ENCODE measurements at places on chromosomes 13 and 19.
A peak's percentile ranks its signal among the peaks of the same experiment; 100 is the strongest.

DNA sequence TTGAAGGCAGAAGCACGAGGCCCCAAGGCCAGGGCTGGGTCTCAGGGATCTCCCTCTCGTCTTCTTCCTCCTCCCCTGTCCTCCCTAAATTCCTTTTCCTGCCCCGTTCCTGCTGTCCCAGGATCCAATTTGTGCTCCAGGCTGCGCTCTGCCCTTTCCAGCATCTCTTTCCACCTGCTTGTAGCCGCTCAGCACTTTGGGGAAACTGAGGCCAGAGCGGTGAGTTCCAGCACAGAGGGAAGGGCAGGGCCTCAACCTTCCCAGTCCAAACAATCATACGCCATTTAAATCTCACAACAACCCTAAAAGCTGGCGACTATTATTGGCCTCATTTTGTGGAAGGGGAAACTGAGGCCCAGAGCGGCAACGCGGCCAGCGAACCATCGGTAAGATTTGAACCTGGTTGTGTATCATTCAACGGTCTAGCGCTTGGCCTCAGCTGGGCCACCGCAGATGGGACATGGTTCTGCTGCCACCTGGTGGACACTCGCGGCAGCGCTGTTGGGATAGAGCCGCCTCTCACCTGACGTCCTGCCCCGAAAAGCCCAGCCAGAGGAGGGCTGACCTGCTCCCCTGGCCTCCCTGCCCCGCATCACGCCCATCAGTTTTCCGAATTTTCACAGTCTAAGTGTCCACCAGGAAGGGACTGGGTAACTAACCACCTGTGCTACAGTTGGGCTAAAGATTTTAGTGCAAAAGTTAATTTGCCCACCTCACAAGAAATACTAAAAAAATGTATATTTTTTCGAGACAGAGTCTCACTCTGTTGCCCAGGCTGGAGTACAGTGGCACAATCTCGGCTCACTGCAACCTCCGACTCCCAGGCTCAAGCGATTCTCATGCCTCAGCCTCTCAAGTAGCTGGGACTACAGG lies 4.2 kb upstream of the RPL18A start:
- peak; percentile 84 for DNase-seq

DNA sequence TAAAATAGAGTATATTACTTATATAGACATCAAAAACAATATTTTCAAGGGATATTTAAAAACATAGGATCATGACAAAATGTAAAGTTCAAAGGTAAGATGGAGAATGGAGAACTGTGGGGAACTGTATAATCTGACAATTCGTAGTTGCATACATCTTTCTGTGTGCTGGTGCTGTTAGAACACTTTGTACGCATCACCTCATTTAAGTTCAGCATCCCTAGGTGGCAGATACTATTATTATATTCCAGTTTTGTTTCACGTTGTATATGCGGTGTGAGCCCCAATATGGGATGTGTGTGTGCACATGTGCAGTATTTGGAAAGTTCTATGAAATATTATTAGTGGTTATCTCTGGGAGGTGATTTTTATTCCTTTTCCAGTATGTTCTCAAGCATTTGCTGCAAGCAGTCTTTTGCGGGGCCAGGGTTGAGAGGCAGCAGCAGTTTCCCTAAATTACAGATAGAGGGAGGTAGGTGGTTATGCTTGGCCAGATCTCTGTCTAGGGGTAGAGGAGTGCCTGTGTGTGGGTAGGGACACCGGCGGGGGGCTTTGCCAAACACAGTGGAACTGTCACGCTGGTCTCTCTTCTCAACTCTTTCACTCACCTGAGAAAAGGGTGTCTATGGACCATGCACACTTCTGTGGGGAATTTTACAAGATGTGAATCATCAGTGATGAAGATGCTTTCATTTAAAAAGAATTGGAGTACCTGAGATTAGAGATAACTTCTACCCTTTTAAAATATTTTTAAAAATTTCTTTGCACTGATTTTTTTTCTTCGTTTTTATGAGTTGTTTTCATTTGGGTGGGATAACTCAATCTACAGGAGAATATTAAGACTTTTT lies 55.6 kb upstream of the ALOX5AP start:
- DNase-seq: no peak

DNA sequence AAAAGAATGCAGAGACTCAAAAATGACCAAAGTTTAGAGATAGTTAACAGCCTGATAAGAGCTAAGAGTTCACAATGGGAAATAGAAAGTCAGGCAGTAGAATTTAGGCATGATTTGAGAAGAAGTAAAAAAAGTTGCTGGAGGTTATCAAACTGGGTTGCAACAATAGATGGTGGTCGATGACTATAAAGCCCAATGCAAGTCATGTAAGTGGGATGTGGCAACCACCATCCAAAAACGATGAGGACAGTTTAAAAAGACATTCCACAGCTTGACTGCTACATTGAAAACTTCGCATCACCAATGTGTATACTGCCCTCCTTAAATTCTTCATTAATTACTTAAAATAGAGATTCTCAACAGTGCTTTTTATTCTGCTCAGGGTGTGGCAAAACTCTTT lies 19.7 kb downstream of the ELF1 start:
- DNase-seq: no peak

GRCh38 chr13:73733706-73734105 lies 400.5 kb downstream of the KLF12 start:
- no peak for DNase-seq

DNA sequence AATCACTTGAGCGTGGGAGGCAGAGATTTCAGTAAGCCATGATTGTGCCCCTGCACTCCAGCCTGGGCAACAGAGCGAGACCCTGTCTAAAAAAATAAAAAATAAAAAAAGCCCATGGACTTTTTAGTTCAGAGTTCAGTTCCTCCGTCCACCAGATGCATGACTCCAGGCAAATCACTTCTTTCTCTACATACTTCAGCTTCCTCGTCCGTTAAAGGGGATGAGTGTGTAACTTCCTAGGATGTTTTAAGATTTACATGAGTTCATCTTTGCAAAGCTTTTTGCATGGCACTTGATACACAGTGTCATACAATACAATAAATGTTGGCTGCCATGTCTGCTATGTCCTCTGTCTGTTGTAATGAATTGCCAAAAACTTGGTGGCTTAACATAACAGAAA lies 10.0 kb upstream of the FFAR2 start:
- no peak for DNase-seq

DNA sequence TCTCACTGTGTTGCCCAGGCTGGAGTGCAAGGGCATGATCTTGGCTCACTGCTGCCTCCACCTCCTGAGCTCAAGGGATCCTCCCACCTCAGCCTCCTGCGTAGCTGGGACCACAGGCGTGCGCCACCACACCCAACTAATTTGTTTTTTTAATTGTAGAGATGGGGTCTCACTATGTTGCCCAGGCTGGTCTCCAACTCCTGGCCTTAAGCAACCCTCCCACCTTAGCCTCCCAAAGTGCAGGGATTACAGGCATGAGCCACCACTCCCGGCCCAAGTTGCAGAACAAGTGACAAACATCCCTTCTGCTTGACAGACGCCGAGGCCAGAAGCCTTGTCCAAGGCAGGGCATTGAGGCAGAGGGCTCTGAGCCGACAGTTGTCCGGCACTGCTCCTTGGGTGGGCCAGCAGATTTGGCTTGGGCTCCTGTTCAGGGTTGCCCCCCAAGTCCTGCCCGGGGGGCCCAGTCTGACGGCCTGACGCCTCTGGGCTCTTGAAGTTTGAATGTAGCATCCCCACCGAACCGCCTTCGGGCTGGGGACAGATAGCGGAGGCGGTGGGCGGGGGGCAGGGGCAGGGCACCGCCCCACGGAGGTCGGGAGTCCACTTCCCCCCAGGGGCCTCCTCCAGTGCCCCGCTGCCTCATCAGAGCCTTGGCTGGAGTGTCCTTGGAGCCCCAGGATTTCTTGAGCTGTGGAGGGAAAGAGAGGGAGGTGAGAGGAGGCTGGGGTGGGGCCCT lies 5.7 kb upstream of the SPACA4 start:
- DNase-seq: no peak

DNA sequence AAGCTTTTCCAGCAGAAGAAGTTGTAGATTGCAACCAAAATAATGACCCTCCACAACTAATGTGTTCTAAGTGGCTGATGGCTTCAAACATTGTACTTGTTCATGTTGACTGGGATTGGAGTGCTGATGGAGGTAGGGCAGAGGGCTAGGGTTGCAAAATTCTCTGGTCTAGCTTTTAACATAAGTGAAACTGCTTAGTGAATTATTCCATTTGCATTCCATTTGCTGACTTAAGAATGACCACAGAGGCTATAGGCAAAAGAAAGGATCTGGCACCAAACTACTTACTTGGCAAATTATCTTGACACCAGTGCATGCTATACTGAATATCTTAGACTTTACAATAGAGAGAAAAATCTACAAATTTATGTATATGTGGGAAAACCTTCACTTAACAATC lies 287.0 kb downstream of the FGF9 start:
- DNase-seq: no peak

GRCh38 chr19:29667901-29668341 lies 2.7 kb downstream of the PLEKHF1 start:
- DNase-seq: no peak

- no peak for DNase-seq
These were observed 168.6 kb downstream of the LACC1 start for GRCh38 chr13:44048326-44048725.

DNA sequence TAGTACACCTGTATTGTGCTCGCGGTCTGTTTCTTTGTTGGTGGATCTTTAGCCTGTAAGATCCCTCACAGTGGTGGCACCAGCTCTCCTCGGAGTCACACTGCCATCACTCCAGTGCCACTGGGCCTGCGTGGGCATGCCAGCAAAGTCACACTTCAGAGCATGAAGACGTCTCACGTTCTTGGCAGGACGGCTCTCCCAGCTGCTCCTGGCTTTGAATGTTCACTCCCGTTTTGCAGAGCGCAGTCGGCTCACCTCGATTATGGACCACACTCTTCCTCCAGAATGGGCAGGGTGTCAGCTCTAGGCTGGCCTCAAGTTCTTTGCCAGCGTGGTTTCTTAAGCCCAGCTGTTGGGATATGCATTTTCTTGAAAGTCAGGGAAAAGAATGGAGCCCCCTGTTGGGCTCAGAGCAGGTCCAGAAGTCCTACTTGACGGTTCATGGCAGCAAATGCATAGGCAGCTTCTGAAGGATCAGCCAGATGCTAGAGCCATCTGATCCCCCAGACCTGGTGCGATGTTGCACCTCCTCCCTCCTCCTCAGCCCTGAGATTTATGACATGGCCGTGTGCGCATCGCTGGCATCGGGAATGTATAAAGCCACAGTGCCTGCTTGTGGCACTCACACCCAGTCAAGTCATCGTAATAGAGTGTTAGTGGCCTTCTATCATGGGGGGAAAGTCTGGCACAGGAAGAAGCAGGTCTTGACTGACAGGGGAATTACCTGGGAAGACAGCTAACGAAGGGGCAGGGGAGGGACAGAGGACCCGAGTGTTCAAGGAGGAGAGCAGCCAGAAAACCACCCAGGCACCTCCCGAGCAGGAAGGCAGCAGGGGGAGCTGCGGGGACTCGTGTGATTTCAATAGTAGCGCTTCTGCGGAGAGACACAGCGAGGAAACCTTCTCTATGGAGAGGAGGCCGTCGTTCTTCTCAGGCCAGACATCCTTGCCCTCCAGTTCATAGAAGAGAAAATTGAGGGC lies 40.2 kb upstream of the NPAS1 start:
- DNase-seq: no peak

- no peak for DNase-seq
These were observed 5.9 kb downstream of the ADGRE2 start for GRCh38 chr19:14772467-14772866.

DNA sequence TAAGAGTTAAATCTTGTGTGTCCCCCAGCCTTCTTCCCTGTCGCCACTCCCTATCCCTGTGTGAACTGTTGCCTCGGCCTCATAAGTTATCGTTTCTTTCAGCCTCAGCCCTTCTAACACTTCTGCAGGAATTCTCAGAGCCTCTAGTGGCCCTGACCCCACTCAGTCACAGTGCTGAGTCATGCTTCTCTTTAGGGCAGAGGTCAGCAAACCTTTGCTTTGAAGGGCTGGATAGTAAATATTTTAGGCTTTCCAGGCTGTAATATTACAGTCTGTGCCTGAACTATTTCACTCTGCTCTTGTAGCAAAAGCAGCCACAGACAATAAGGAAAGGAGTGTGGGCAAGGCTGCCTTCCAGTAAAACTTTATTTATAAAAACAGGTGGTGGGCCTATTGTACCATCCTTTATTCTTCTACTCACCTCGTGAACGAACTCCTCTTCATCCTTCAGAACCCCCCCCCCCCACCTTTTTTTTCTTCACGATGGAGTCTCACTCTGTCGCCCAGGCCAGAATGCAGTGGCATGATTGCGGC lies 22.1 kb downstream of the MYO9B start:
- no peak for DNase-seq

- no peak for DNase-seq
These were observed 87.7 kb downstream of the DOCK9 start for GRCh38 chr13:98890186-98890585.

GRCh38 chr13:41034881-41035280 lies 15.8 kb upstream of the ELF1 start:
- no peak for DNase-seq

DNA sequence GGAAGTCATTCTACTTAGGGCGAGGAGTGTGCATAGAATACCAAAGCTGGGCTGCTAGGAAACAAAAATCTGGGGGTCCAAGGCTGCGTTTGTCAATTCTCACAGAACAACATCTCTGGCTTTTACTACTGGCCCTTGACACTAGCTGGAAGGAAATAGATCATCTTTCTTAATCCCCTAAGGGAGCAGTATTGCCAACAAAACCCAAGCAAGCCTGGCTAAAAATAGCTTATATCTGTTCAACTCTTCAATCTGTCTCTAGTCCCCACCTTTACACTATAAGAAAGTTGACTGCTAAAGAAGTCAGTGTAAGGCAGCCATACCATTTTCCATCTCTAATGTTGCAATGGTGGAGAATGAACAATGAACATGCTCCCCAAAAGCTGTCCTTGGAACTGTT lies 107.8 kb upstream of the SPRY2 start:
- DNase-seq: no peak

DNA sequence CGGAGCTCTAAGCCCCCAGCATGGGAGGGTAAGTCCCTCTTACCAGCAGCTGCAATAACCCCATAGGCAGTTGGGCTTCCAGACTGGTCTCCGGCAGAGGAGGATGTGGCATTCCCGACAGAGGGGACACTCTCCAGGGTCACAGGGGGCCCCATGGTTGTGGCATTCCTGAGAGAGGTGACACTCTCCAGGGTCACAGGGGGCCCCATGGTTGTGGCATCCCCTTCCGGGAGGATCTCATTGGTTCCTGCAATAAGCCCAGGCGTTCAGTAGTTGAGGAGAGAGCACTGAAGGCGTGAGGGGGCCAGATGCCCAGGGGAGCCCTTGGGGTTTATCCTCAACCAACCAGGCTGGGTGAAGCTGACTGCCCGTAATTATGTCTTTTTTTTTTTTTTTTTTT lies 5.4 kb downstream of the CD320 start:
- no peak for DNase-seq

DNA sequence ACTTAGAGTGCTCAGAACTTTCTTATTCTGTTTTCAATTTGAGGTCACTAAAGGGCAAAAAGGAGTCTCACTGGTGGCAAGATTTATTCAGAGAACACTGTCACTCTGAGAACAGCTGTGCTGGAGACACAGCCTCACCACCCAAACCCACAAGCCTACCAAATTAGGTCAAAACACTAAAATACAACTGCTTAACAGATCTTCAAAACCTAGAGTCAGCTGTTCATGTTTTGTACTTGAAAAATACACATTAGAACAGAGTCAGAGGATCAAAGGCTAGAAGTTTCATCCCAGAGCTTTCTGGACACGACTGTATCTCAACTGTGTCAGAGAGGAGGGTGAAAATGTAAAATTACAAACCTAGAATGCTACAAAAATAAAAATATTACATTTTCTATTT lies 89.3 kb downstream of the MIPEP start:
- no peak for DNase-seq

All from activated T-helper 1 cell treated with anti-CD3 and anti-CD28 coated beads, Interleukin-2, amount 50 U/mL, for 16 hours (primary cell).